ENCODE measurements at places on chromosomes 6 and 20. TPM values are rescaled to one million over a fixed set of nuclear protein-coding genes. Genes with fewer than 3 reads are reported as not detected.

Gene LAMA4
- 121 TPM for total RNA-seq

- peaks cover 10% of the 10 kb centered on the region for H3K4me1 ChIP-seq
- H3K36me3 ChIP-seq, result no peaks in the 10 kb centered on the region
- no peak for DNase-seq
- no peak overlapping the region for H3K27ac ChIP-seq
- H3K4me3 ChIP-seq, result no peak overlapping the region
Measured at GRCh38 chr6:33854572-33855030, 50.8 kb upstream of the MLN start.

DNA sequence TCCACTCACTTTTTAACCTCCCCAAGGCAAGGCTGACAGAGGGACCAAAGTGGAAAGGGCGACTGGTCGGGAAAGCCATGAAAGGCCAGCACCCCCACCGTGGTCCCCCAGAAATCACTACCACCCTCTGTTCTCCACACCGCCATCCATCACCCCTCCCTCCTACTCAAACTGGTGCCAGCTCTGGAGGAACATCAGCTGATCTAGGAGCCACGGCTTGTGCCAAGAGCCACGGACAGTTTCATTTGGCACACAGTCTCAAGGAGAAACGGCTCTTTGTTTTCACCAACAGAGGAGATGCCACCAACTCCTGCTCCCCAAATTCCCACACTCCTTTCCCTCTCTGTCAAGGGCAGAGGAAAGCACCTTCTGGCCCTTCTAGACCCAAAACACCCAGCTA lies 26.0 kb downstream of the TBC1D7 start:
- DNase-seq, result no peak
- H3K36me3 ChIP-seq, result peaks cover 42% of the 10 kb centered on the region
- H3K27ac ChIP-seq, result peak overlapping the region; percentile 78
- H3K4me3 ChIP-seq, result no peak overlapping the region

Gene DSN1
- total RNA-seq, result 10.5 TPM

- no peaks in the 10 kb centered on the region for H3K36me3 ChIP-seq
- no peak overlapping the region for H3K27ac ChIP-seq
- no peak for DNase-seq
- no peak overlapping the region for H3K4me3 ChIP-seq
- no peaks in the 10 kb centered on the region for H3K4me1 ChIP-seq
- no peaks in the 10 kb centered on the region for H3K27me3 ChIP-seq
Measured at GRCh38 chr20:57316795-57317201, 12.8 kb upstream of the SPO11 start.

GRCh38 chr6:36445621-36446020 lies 2.8 kb downstream of the KCTD20 start:
- H3K36me3 ChIP-seq, result peaks cover 4% of the 10 kb centered on the region
- no peak overlapping the region for H3K4me3 ChIP-seq
- no peaks in the 10 kb centered on the region for H3K4me1 ChIP-seq
- no peaks in the 10 kb centered on the region for H3K27me3 ChIP-seq
- no peak overlapping the region for H3K27ac ChIP-seq

Gene SIRPD
- total RNA-seq, result 0.28 TPM

Gene FAM209B
- total RNA-seq, result 0.55 TPM

DNA sequence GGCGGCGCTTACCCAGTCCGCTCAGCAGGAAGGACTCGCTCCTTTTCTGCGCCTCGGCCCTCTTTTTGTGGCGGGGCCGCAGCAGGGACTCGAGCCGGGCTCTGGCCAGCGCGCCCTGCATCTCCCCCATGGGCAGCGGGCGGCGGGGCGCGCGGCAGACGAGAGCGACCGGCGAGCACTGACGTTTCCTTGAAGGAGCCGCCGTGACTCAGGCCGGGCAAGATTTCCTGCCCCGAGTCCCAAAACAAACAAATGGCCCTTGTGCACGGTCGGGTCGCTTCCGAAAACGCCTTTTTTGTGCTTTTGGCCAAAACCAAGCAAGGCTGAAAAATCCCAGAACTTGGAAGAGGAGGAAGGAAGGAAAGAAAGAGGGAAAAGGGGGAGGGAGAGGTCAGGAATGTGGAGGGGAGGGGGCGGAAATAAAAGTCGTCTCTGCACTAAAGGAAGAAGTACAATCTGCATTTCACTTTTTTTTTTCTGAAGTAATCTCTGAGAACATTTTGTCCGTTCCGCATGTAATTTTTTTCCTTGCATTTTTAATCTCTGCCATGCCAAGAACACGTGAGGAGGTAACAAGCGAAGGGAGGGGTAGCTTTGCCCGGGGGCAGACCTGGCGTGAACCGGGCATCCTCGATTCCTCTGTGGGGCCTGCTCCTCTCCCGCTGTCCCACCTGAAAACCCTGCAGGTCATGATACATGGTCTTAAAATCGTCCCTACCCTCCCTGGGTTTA lies 123.3 kb upstream of the SLC2A12 start:
- H3K4me3 ChIP-seq, result peak overlapping the region; percentile 64
- H3K27ac ChIP-seq, result peak overlapping the region; percentile 97
- H3K36me3 ChIP-seq, result no peaks in the 10 kb centered on the region
- peak; percentile 79 for DNase-seq
- H3K27me3 ChIP-seq, result no peaks in the 10 kb centered on the region

Gene TNNC2
- total RNA-seq, result not detected

GRCh38 chr6:134766497-134766896 lies 183.4 kb downstream of the ALDH8A1 start:
- no peak for DNase-seq
- no peaks in the 10 kb centered on the region for H3K27me3 ChIP-seq
- no peak overlapping the region for H3K4me3 ChIP-seq
- H3K36me3 ChIP-seq, result no peaks in the 10 kb centered on the region

Gene TNXB
- total RNA-seq, result 117 TPM

DNA sequence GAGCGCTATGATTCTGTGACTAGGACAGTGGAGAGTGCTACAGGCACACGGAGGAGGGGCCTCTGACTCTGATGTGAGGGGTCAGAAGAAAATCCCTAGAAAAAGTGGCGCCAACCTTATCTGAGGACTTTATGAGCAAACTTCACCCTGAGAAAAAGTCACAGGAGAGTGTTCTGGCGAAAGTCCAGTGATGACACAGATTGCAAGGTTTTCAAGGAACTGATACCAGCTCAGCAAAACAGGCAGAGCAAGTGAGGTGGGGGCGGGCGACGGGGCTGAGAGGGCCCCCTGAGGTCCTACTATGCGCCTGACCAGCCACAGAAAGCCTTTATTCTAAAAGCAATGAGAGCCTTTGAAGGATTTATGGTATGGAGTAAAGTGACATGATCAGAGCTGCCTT lies 73.3 kb downstream of the SLC22A23 start:
- DNase-seq, result peak; percentile 65
- H3K4me3 ChIP-seq, result no peak overlapping the region
- peaks cover 2% of the 10 kb centered on the region for H3K27me3 ChIP-seq
- peaks cover 56% of the 10 kb centered on the region for H3K4me1 ChIP-seq
- H3K36me3 ChIP-seq, result peaks cover 4% of the 10 kb centered on the region

Gene KAT14
- 11.4 TPM for total RNA-seq

DNA sequence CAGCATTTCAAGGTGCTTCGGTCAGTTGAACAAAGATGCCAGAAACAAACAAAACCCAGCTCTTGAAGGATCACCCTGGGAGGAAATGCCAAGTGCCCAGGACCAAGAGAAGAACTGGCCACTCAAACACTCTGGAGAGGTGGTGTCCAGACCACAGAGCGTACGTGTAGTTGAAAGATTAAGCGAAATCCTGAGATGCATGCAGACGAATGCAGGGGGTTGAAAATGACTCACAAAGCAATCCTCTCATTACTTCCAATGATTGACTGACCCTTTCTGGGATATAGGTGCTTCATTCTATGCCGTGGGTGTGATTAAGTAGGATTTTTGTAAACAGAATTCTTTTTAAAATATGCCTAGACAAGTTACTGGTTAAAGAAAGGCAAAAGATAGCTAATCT lies 71.5 kb upstream of the ATXN1 start:
- no peak overlapping the region for H3K27ac ChIP-seq
- H3K4me3 ChIP-seq, result no peak overlapping the region
- H3K27me3 ChIP-seq, result no peaks in the 10 kb centered on the region
- DNase-seq, result no peak

Gene DPPA5
- total RNA-seq, result not detected

Gene FAM135A
- total RNA-seq, result 62.1 TPM

GRCh38 chr6:24606200-24606930 lies 39.6 kb downstream of the KIAA0319 start:
- H3K27me3 ChIP-seq, result no peaks in the 10 kb centered on the region
- H3K4me1 ChIP-seq, result no peaks in the 10 kb centered on the region
- no peak overlapping the region for H3K27ac ChIP-seq

- no peaks in the 10 kb centered on the region for H3K4me1 ChIP-seq
- H3K27me3 ChIP-seq, result no peaks in the 10 kb centered on the region
- DNase-seq, result no peak
- no peaks in the 10 kb centered on the region for H3K36me3 ChIP-seq
- no peak overlapping the region for H3K4me3 ChIP-seq
- no peak overlapping the region for H3K27ac ChIP-seq
Measured at GRCh38 chr6:14281811-14282660, 164.5 kb downstream of the CD83 start.

- no peak overlapping the region for H3K27ac ChIP-seq
- H3K4me1 ChIP-seq, result no peaks in the 10 kb centered on the region
- DNase-seq, result no peak
- no peaks in the 10 kb centered on the region for H3K36me3 ChIP-seq
- no peaks in the 10 kb centered on the region for H3K27me3 ChIP-seq
Measured at GRCh38 chr20:12956303-12956702, 52.5 kb upstream of the SPTLC3 start.

DNA sequence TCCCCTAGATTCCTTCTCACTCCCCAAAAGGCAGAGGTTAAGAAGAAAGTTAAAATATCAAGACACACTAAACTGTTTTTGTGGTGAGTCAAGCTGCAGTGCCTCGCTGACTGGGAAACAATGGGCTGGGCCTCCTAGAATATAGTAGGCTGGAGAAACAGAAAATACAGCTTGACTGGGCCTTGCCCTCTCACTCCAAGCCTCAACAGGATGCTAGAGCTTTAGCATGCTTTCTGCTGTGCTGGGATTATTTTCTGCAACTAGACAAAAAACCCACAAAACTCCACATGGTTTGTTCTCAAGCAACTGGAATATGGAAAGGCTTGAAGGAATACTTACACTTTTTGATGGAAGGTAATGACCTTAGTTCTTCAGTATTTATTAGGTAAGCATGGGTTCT lies 27.9 kb downstream of the FOXO3 start:
- no peak overlapping the region for H3K4me3 ChIP-seq
- no peaks in the 10 kb centered on the region for H3K36me3 ChIP-seq
- H3K4me1 ChIP-seq, result peaks cover 52% of the 10 kb centered on the region
- no peak for DNase-seq
- H3K27ac ChIP-seq, result peak overlapping the region; percentile 87

GRCh38 chr6:161161121-161161520 lies 112.7 kb downstream of the AGPAT4 start:
- H3K27me3 ChIP-seq, result no peaks in the 10 kb centered on the region
- H3K4me1 ChIP-seq, result no peaks in the 10 kb centered on the region
- DNase-seq, result no peak
- no peaks in the 10 kb centered on the region for H3K36me3 ChIP-seq

Gene GFOD1
- 22.8 TPM for total RNA-seq

Gene POU5F1
- 19.5 TPM for total RNA-seq

- no peak for DNase-seq
- no peaks in the 10 kb centered on the region for H3K36me3 ChIP-seq
- H3K27me3 ChIP-seq, result no peaks in the 10 kb centered on the region
- no peak overlapping the region for H3K4me3 ChIP-seq
- no peak overlapping the region for H3K27ac ChIP-seq
- H3K4me1 ChIP-seq, result no peaks in the 10 kb centered on the region
Measured at GRCh38 chr6:168124921-168125320, 45.9 kb upstream of the FRMD1 start.

DNA sequence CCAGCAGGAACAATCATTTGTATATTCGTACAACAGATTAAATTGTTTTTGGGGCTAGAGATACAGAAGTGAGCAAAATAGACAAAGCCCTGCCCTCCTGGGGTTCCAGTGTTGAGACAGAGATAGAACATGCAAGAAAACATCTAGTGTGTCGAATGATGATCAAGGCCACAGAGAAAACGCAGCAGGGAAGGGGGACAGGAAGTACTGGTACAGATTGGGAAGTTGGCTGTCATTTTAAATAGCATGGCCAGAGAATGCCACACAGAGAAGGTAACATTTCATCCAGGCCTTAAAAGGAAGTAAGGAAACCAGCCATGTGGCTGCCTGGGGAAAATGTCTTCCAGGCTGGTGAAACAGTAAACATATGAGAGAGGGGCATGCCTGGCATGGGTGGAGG lies 202.6 kb upstream of the MYLIP start:
- H3K36me3 ChIP-seq, result no peaks in the 10 kb centered on the region
- H3K27me3 ChIP-seq, result no peaks in the 10 kb centered on the region
- no peak for DNase-seq

Gene MAS1
- total RNA-seq, result not detected

- H3K36me3 ChIP-seq, result no peaks in the 10 kb centered on the region
- DNase-seq, result no peak
- no peak overlapping the region for H3K27ac ChIP-seq
- H3K4me1 ChIP-seq, result no peaks in the 10 kb centered on the region
- no peak overlapping the region for H3K4me3 ChIP-seq
- no peaks in the 10 kb centered on the region for H3K27me3 ChIP-seq
Measured at GRCh38 chr6:56799989-56800388, 154.9 kb upstream of the BEND6 start.

- H3K27ac ChIP-seq, result no peak overlapping the region
- H3K4me1 ChIP-seq, result no peaks in the 10 kb centered on the region
- H3K27me3 ChIP-seq, result no peaks in the 10 kb centered on the region
- no peaks in the 10 kb centered on the region for H3K36me3 ChIP-seq
- no peak for DNase-seq
Measured at GRCh38 chr6:46528961-46529750, 37.9 kb upstream of the RCAN2 start.

DNA sequence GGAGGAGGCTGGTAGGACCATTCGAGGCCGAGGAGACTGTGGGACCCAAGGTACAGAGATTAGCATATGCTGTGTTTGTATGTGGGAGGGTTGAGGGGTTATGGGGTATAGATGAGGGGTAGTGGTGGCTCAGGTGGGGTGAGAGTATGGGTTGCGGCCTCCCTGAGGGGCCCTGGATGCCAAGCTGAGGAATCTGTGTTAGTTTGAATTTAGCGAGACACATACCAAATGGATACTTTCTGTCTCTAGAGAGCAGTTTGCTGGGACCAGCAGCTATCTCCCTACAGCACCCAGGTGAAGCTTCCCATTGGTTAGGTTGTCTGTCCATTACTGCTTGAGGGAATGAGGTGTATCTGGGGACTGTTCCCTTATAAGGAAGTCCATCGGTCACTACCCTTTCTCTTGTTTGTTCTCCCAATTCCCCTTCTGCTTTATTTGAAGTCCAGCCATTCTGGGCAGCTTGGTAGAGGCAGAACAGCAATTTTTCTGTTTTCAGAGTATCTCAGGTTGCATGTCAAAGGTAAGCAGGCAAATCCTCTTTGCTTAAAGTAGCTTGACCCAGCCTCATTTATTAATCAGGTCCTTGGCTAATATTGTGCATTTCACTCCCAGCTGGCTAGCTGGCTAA lies 15.2 kb downstream of the CHMP4B start:
- no peaks in the 10 kb centered on the region for H3K27me3 ChIP-seq
- no peak overlapping the region for H3K4me3 ChIP-seq
- no peak for DNase-seq
- H3K4me1 ChIP-seq, result peaks cover 35% of the 10 kb centered on the region

GRCh38 chr6:119209452-119210205 lies 131.2 kb upstream of the FAM184A start:
- no peaks in the 10 kb centered on the region for H3K36me3 ChIP-seq
- no peak overlapping the region for H3K27ac ChIP-seq
- H3K27me3 ChIP-seq, result no peaks in the 10 kb centered on the region
- H3K4me3 ChIP-seq, result no peak overlapping the region

Gene PAK5
- total RNA-seq, result 0.28 TPM

- no peaks in the 10 kb centered on the region for H3K36me3 ChIP-seq
- H3K27me3 ChIP-seq, result no peaks in the 10 kb centered on the region
Measured at GRCh38 chr6:90500458-90500857, 86.4 kb downstream of the MAP3K7 start.

Gene ECT2L
- total RNA-seq, result 13.4 TPM

Gene NRSN1
- not detected for total RNA-seq

Gene RRAGD
- 40.2 TPM for total RNA-seq
